ENCODE measurements at places on chromosomes 6 and 20.

DNA sequence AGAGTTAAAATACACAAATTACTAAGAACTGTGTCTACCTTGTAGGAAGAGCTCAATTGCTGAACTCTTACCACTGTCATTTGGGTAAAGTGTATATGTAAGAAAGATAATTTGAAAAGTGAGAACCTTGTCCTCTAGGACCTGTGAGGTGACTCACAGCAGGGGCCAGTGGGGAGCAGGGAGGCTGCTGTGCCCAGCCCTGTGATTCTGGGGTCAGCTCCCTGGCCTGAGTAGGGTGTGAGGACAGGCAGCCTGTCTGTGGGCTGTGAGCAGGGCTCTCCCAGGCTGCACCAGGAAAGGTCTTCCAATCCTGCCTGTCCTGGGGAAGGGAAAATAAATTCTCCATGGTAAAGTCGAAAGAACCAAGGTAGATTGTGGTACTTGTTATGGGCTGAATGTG, 27.3 kb upstream of the SIRPG start:
- DNase-seq, result no peak

DNA sequence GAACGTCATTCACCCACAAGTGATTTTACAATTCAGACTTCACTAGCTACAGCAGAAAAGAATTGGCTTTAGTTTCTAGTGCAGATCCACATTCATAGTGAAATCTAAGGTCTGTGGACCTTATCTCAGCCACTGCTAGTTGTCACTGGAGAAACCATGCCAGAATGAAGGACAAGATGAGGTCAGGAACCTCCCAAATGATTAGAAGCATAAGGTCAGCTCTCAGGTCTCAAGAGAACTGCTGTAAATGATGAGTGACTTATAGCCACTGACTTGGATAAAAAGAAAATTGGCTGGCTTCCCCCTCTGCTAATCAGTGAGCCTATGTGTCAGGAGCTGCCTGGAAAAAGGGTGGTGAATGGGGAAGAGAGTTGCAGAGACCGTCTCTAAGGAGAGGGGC, 265.3 kb upstream of the BMP2 start:
- no peak for DNase-seq

DNA sequence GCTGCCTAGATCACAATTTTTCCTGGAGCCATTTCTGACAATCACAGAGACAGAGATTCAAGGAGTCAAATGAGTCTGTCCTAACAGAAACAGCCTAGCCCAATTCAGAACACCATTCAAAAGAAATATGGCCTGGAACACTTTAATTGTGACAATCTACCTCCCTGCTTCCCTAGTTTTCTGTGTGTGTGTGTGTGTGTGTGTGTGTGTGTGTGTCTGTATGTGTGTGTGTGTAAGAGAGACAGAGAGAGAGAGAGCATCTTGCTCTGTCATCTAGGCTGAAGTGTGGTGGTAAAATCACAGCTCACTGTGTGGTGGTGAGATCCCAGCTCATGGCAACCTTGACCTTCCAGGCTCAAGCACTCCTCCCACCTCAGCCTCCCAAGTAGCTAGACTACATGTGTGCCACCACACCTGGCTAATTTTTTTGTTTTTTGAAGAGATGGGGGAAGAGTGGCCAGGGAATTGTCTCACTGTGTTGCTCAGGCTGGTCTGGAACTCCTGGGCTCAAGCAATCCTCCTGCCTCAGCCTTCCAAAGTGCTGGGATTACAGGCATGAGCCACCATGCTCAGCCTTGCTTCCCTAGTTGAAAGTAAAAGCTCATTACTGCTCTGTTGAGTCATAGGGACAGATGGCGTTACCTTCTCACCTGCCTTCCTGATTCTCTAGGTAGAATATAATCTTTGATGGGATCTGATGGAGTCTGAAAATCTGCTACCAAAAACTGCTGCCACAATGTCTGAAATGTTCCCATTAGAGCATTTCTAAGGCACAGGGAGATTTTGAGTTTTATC, 89.6 kb upstream of the BEND6 start:
- no peak for DNase-seq

- no peak for DNase-seq
Measured at GRCh38 chr20:10002866-10003265, 31.9 kb upstream of the ANKEF1 start.

GRCh38 chr6:79377047-79377446, 142.6 kb upstream of the HMGN3 start:
- peak; percentile 8 for DNase-seq

DNA sequence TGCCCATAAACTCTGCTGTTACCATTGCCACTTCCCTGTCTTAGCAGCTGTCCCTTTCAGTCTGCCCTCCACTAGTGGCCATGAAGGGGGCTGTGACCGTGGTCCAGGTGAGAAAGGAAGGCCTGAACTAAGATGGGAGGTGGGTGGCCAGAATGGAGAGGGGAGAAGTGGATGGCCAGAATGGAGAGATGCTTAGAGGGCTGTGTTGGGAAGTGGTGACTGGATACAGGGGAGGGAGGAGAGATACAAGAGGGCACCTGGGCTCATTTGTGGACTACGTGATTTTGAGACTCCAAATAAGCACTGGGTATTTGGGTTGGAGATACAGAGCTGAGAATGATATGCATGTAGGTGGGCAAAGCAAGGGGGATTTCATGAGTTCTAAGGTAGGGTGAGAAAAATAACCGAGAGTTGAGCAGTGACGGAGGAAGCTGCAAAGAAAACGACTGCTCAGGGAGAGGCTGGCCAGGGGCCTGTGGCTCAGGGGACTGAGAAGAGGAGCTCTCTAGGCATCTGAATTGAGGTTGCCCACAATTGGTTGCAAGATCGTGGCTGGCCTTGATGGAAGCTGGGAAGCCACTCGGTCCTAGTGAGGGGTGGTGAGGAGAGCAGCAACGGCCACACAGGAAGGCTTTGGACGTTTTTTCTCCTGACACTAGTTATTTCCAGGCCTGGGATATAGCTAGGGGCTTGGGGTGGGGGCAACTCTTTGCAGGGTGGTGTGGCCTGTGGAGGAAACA, 36.9 kb downstream of the PANK2 start:
- DNase-seq, result no peak

- no peak for DNase-seq
Measured at GRCh38 chr6:87164506-87164905, 9.1 kb downstream of the ZNF292 start.
